GM18507 (cell line): ENCODE measurements at places on chromosomes 12 and 14.

GRCh38 chr12:115866909-115867525, 410.5 kb downstream of the MED13L start:
- no peak for DNase-seq

- no peak for DNase-seq
Measured at GRCh38 chr14:99838639-99839134, 45.5 kb downstream of the EML1 start.

DNA sequence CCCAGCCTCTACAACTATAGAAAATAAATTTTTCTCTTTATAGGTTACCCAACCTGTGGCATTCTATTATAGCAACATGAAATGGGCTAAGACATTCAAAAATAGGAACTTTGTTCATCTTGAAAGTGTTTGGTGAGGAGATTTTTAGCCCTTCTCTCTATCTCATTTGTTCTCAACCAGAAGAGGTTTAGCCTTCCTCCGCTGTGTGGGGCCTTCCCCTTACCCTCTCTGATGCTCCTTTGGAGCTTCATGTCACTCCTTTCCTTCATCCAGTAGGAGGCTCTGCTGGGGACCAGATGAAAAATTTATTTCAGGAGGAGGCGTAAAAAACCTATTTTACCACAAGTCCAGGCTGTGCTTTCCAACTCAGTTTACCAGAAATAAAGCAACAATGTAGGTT, 94.1 kb downstream of the RTN1 start:
- DNase-seq, result no peak

DNA sequence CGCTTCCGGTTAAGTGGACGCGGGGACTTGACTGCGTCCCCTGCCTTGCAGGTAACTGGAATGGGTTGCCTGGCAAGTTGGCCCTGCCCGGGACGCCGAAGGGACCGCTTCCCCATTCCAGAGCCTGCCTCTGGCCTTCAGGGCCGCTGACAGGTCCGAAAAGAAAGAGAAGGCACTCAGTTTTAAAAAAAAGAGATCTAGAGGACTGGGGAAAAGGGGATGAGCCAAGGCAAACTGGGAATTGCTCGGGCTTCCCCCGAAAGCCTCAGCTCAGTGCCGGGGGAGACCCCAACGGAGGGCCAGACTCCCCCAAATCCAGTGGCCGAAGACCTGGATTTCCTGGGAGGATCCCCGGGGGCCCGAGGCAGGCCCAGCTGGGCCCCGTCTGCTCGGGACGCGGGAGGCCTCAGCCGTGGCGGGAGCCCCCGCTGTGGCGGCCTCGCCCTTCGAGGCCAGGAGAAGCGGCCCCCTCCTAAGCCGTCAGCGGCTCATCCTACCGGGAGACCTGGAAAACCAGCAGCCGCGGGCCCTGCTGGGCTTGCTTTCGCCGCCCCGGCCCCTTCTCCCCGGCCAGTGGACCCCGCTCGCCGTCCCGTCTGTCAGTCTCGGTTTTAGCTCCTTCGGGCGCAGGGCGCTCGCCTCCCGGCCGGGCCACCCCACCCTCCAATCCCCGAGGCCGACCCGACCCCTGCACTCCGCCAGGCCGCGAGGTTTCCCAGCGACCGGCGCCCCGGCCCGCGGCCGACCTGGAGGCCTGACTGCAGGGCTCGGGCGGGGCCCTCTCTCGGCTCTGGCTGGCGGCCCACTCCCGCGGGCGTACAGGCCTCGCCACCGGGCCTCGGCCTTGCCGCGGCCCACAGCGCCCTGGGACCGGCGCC, 12.5 kb downstream of the OTX2 start:
- no peak for DNase-seq

DNA sequence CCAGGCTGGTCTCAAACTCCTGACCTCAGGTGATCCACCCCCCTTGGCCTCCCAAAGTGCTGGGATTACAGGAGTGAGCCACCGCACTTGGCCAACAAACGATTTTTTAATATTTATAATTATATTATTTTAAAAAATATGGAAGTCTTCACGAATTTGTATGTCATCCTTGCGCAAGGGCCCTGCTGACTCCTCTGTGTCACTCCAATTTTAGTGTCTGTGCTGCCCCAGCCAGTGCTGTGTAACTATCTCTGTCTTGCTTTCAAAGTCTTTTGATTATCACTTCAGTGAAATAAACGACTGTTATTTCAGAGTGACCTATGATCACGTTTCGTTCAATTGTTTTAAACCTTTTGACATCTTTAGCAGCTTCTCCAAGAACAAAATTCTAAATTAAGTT, 13.1 kb upstream of the MMP17 start:
- DNase-seq, result no peak

- DNase-seq, result no peak
Measured at GRCh38 chr14:21723431-21724045, 49.9 kb upstream of the OR4E1 start.

DNA sequence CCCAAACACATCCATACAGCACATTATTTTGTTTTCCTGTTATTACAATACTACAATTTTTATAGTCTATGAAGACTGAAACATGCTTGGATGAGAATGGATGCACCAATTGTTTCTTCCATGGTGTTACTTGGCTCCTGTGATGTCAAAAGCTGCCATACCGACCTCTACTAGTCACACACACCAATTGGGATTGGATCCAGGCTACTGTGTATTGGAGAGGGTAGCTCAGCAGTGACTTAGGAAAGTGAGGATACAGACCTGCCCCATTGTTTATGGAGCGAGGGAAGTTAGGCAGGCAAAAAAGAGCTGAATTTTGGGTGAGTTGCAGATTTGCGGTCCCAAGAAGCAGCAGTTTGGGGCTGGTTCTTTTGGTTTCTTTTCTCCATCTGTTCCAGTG, 30.8 kb upstream of the AKAP6 start:
- no peak for DNase-seq

DNA sequence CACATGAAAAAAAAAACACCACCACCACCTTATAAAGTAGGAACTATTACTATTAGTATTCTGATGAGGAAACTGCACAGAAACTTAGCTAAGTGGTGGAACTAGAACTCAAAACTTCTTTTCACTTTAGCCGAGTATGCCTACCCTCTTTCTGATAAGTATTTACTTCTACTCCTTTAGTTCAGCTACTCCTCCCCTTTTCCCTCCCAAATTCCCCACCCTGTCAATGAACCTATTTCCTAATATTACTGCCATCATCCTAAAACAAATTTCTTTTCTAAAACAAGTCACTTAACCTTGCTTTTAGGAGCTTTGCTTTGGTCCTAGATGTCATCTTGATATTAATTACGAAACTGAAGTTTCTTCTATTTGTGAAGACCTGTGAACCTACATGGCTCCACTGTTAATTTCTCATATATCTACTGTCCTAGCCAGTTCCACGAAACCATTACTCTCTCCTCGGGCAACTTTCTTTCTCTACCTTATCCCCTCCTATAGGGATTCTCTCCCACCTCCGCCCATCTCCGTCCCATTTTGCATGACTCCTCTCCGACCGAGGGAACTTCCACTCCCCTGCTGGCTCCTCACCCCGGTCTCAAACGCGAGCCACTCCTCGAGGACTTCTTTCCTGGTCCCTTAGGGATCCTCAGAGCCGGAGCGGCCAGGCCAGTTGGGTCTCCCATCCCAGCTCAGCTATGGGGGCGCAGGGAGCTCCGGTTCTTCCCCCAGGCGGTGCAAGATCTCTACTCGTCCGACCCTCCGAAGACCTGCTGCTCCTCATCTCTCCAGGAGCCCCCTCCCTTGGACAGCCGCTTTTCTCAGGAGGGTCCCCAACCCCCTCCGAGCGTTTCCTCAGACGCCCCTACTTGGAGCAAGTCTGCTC, 1.1 kb downstream of the NUMB start:
- no peak for DNase-seq

DNA sequence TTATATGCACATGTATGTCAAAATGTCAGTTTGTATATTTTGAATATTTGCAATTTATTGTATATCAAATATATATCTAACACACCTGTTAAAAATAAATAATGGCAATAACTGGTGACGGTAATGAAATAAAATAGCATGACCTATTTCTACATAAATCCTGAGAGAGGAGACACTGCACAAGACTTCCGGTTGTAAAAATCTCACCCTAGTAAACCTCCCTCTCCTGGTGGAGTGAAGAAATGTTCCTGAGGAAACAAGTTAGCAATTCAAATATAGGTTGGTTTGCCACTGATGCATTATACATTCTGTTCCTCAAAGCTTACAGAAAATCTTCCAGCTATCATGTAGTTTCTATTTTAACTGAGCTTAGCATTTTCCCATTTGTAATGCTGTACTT, 166.1 kb upstream of the SYT10 start:
- no peak for DNase-seq

- no peak for DNase-seq
Measured at GRCh38 chr14:90559811-90560492, 163.1 kb downstream of the CALM1 start.

GRCh38 chr12:112590281-112590680, 171.5 kb downstream of the PTPN11 start:
- no peak for DNase-seq

- no peak for DNase-seq
Measured at GRCh38 chr12:116838365-116838764, 42.9 kb downstream of the HRK start.

DNA sequence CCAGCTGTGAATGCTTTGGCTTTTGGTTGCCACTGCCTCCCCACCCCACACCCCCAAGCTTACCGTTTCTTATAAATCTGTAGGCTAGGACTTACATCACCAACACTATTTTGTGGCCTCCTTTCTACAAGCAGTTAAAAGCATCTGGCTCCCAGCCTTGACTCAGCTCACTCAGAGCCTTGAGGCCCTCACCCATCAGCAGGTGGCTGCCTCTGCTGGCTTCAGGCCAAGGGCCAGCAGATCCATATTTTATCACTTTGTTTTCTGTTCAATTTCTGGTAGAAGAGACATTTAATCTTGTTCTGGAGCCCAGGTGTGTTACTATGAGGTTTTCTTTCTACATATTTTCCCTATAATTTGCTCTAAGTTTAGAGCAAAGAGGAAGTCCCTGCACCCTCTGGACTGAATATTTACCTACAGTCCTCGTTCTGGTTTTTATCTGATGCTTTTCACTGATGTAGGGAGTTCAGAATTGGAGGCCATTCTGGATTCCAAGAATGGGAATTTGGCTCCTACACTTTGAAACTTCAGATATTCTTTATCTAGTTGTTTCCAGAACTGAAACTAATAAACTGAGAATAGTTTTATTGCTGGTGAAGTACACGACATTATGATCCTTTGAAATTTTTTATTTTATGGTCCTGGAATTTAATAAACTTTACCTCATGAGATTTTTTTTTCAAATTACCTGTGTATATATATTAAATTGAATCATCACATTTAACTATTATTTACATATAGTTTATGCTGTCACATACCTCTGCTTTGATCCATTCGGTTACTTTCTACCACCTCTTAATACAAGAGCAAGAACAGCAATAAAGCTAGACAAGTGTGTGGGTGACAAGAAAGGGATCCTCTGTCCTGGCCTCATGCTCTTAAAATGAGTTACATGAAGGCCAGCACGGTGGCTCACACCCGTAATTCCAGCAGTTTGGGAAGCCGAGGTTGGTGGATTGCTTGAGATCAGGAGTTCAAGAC, 22.2 kb downstream of the PLBD1 start:
- no peak for DNase-seq

- DNase-seq, result no peak
Measured at GRCh38 chr14:24159777-24160498, 1.1 kb upstream of the IRF9 start.

GRCh38 chr12:94071258-94071657, 77.1 kb upstream of the PLXNC1 start:
- DNase-seq, result no peak

GRCh38 chr12:128992550-128992949, 139.3 kb downstream of the GLT1D1 start:
- DNase-seq, result no peak

- no peak for DNase-seq
Measured at GRCh38 chr12:30806989-30807694, 52.4 kb upstream of the CAPRIN2 start.

DNA sequence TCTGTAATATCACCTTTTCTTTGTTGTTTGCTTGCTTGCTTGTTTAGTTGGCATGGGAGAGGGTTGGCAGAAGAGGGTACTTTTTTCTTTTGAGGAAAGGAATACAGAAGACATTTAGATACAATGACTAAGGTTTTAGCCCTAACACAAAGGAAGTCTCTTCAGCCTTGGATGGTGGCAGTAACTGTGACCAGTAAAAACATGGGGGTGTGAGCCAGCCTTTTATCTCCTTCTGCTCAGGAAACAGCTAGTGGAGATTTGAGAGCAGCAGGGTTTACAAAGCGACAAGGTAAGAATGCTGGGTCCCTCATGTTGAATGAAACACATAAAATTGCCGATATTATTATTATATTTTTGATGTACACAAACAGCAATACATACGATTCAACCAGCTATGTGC, 40.4 kb downstream of the SLC8A3 start:
- DNase-seq, result no peak

- DNase-seq, result no peak
Measured at GRCh38 chr12:121990114-121990647, 31.5 kb upstream of the BCL7A start.

GRCh38 chr14:92486881-92487280, 26.7 kb upstream of the RIN3 start:
- DNase-seq, result no peak

GRCh38 chr14:51996148-51996746, 6.9 kb downstream of the RTRAF start:
- no peak for DNase-seq

- DNase-seq, result no peak
Measured at GRCh38 chr14:63773504-63773903, 45.6 kb upstream of the SGPP1 start.

DNA sequence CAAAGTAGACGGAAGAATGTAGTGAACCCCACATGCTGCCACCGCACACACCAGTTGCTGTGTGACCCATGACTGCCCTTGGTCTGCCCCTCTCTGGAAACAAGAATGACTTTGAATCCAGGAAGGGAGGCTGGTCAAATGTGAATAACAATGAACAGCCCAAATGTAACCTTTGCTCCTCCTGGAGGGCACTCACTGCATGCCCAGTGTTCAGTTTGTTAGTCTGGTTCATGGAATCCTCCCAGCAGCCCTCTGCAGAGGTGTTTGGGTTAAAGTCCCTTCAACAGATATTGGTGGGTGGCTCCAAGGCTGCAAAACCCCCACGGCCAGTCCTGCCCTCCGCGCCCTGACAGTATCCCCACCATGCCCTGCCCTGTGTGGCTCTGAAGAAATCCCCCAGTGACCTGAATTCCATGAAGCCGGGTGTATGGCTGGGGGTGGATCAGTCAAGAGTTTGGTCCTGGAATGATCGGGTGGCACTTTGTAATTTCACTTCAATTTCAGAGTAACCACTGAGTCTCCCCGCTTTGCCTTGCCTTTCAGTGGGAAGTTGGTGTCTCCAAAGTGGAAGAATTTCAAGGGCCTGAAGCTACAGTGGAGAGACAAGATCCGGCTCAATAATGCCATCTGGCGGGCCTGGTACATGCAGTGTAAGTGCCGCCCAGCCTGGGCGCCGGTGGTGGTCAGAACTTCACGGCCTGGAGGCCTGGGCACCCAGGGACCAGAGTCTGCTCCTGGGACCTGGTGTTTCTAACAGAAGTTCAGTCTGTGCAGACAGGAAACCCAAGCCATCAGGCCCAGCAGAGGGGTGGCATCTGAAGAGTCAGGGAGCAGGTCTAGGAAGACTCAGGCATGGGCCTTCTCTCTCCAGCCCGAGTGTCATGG, 47.1 kb downstream of the IL31 start:
- no peak for DNase-seq

GRCh38 chr12:69884386-69884785, 59.4 kb downstream of the MYRFL start:
- DNase-seq, result no peak
